Retinal pigment epithelial cell (primary cell): ENCODE measurements at places on chromosomes 1 and 21.

GRCh38 chr1:6489383-6489765, 2.1 kb downstream of the PLEKHG5 start:
- no peak for DNase-seq

DNA sequence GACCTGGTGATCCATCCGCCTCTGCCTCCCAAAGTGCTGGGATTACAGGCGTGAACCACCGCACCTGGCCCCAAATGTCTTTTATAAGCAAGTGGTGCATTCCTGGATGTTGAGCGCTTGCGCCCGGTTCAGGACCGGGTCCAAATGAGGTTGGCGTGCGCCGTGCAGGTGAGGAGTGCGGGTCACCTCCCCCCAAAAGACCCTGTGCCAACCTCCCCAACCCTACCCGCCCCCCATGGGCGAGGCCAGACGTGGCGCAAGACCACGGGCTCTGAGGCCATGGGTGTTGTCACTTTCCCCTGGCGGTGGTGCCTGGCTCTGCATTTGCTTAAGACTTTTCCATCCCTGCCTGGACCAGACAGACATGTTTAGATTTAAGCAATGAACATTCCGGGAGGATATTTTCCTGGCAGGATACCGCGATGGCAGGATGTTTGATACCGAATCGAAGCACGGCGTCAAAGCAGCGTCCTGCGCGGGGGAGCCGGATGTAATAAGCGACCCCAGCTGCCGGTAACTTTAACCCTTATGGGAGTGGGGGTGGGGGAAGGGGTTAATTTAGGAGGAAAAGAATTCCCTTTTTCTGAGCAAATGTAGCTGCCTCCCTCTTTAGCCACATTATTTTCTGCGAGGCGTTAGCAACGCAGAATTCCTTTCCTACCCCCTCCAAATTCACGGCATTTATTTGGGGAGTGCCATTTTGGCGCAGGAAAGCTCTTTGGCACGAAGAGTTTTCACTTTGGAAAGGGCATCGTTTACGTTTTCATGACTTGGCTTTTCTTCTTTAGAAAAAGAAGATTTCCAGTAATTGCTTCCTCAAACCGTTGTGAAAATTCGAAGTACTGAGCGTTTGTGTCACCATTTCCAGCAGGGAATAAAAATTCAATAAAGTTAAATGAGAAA, 27.8 kb upstream of the RNF187 start:
- peak; percentile 28 for DNase-seq

- DNase-seq = no peak
Observed at GRCh38 chr1:21472861-21473260, 32.9 kb downstream of the NBPF3 start.

GRCh38 chr1:44894591-44894990, 51.5 kb upstream of the PTCH2 start:
- DNase-seq = no peak

DNA sequence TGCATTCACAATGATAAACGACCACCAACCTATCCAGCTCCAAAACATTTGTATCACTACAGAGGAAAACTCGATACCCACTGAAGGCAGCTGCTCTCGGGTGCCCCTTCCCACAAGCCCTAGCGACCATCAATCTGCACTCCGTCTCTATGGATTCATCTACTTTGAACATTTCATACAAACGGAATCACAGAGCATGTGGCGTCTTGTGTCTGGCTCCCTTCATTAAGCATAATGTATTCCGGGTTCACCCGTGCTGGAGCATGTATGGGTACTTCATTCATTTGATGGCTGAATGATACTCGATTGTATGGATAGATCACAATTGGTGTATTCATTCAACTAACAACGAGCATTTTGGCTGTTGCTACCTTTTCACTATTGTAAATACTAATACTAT, 340.2 kb downstream of the SMYD3 start:
- DNase-seq = no peak

- no peak for DNase-seq
Observed at GRCh38 chr1:245957427-245957826, 549.7 kb downstream of the SMYD3 start.

GRCh38 chr1:226976276-226976977, 36.3 kb downstream of the COQ8A start:
- no peak for DNase-seq

DNA sequence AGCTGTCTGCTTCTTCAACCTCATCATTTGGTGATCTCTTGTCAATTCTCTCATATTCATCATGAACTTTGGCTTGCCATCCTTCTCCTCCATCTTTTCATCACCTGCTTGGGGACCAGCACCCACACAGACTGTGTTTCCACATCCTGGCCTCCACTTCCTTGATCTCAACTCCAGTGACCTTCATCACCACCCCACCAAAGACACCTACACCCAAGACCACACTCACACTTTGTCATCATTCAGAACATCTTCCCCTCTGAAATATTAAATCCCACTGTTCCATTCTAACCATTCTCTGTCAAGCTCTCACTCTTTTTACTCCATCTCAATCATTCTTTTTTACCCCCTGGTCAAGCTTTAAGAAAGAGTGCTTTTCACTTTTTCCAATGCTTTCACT, 115.5 kb upstream of the VAV3 start:
- DNase-seq = no peak

- peak; percentile 89 for DNase-seq
Observed at GRCh38 chr1:234544087-234544579, 65.2 kb upstream of the TARBP1 start.

- DNase-seq = no peak
Observed at GRCh38 chr1:55958498-55958897, 620.9 kb downstream of the PLPP3 start.

DNA sequence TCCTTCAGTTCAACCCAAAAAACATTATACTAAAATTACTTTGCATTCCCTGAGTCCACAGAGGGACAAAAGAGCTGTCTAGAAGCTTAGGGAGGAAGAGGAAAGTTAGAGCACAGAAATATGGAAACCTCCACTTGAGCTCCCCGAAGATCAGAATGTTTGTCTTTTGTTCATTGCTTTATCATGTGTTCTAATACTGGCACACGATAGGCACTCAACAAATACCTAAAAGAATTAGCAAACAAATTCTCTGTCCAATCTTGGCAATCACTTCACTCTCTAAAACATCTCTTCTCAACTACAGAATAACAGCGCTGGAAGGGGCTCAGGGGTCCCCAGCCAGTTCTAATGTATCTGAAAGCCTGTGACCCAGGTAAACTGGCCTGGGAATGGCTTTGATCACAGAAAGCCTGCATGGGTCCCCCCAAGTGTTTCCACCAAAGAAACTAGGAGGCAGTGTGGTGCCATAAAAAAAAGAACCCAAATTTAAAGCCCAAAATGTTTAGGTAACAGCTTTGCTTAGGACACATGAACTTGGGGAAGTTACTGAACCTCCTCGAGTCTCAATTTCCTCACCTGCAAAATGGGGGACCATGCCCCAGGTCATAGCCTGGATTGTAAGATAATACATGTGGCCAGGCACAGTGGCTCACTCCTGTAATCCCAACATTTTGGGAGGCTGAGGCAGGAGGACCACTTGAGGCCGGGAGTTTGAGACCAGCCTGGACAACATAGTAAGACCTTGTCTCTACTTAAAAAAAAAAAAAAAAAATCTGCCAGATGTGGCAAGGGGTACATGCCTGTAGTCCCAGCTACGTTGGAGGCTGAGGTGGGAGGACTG, 45.8 kb downstream of the SSBP3 start:
- no peak for DNase-seq

DNA sequence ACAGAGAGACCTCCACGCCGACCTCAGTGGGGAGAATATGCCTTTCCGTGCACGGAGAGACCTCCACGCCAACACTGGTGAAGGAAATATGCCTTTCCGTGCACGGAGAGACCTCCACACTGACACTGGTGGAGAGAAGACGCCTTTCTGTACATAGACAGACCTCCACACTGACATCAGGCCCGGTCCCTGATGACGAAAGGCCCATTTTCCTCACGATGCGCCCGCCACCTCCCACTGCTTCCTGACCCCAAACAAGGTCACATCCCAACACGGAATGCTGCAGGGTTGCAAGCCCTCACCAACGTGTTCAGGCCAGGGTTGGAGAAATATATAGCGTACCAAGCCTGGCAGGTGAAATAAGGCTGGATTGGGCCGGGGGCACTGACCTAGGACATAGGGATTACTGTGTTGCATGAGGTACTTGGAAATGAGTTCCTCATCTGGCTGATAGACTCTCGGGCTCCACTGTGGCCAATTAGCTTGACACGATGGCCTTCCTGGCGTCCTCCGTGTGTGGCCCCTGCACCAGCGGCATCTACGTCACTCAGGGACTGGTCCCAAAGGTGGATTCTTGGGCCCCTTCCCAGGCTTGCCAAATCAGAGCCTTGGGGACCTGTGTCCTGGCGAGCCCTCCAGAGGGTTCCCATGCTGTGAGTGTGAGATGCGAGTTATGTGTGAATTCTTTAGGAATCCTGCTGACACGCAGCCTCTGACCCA, 16.5 kb upstream of the SUMO3 start:
- DNase-seq = no peak

- no peak for DNase-seq
Observed at GRCh38 chr21:45088116-45088515, 13.7 kb downstream of the ADARB1 start.

DNA sequence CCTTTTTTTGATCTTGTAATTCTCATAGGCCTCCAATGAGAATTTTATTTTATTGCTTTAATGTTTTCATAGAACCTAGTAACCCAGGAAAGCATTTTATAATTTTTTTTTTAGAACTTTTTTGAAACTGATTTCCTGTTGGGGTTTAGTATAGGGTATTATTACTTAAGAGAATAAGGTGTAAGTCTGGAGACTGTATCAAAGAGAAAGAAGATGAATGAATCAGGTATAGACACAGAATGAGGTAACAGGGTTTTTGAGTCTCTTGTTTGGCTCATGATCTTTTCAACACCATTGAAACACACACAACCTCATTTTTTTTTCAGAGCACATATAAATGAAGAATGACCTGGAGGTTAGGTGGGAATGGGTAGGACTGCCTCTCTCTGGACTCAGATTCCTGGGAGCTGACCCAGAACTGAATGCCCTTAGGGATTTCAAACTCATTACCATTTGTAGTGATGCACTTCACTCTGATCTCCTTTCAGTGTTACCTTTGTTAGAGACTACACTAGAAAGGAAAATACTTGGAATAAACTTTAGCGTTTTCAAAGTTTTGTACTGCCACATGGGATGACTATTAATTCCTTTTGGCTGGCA, 51.0 kb downstream of the EPB41 start:
- DNase-seq = no peak

- no peak for DNase-seq
Observed at GRCh38 chr1:166915941-166916340, 39.9 kb upstream of the TADA1 start.

DNA sequence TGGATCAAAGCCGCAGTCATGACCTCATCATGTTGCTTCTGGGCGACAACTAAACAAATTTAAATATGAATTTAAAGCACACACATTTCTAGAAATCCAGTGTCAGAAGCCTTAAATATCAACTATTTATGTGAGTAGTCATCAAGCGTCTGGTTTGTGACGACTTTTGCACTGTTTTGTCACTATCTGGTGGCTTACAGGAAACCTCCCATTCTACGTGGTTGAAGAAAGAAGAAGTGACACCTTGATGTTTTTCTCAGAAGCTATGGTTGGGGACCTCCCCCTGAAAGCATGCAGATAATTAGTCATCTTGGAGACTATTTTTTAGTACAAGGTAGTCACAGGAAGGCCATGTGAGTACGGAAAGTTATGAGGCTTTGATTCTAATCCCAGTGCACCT, 58.5 kb downstream of the TENT5C start:
- no peak for DNase-seq

DNA sequence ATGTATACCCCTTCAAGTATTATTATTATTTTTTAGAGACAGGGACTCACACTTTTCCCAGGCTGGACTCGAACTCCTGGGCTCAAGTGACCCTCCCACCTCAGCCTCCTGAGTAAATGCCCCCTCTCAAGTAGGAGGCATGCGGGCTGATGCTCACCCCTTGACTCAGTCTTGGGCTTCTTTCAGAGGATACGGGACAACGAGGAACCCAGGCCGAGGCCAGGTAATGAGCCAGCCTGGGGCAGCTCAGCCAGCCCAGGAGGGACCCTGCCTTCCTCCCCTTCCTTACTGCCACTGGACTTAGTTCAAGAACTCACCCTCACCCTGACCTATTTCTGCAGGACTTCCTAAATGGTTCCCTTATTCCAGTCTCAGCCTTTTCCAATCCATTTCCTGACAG, 198.0 kb upstream of the MAP1LC3C start:
- DNase-seq = no peak

- DNase-seq = no peak
Observed at GRCh38 chr1:119440721-119441307, 25.9 kb downstream of the HSD3B2 start.

GRCh38 chr21:15506086-15506485, 223.7 kb upstream of the USP25 start:
- no peak for DNase-seq

GRCh38 chr1:178341261-178341956, 155.4 kb downstream of the CLEC20A start:
- peak; percentile 74 for DNase-seq

GRCh38 chr1:179742717-179743678, at the start of gene FAM163A:
Gene FAM163A, plus strand, starts transcription at chr1:179743291. Its CDS starts 69,807 bp downstream, at chr1:179813098.
- no peak for DNase-seq

DNA sequence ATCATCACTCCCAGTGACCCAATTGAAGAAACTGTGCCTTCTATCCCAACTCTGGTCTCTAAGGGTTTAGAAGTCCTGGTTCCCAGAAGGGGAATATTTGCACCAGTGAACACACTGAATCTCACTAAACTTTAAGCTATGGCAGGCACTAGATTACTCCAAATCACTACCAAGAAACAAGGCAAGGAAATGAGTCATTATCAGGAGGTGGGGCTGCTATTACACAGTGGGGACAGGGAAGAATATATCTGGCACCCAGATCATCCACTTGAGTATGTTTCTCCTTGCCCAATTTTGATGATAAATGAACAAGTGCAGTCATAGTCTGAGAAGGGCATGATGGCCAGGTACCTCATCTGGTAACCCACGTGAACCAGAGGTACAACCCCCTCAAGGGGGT, 7.0 kb downstream of the MRPL9 start:
- DNase-seq = no peak

DNA sequence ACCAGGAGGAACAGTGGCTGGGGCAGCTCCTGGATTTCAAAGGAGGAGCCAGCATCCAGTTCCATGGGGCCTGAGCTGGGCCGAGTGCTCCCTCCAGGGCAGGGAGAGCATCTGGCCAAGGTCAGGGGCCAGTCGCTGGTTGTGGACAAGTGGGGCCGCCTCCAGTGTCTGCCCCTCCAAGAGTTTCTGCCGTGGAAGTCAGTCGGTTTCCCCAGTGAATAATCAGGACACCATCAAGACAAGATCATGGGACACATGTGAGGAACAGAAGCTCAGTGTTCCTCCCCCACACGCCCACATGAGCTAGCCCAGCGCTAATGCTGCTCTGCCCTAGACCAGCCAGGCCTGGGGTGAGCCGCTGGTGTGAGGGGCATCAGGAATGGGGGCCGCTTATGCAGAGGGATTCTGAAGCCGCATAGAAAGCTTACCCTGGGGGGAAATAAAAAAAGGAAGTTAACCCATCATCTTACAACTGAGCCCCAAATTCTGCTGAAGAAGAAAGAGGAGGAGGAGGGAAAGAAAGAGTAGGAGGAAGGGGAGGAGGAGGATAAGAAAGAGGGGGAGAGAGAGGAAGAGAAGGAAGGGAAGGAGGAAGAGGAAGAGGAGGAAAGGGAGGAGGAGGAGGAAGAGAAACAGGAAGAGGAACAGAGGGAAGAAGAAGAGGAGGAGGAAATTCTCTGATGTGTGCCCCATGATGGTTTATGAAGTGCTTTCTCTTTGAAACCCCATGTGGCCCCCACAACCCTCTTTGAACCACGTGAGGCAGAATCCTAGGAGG, 198.4 kb downstream of the MATN1 start:
- no peak for DNase-seq
